ENCODE measurements at places on chromosomes 2 and 18.

GRCh38 chr2:162826921-162827320 lies 11.6 kb downstream of the KCNH7 start:
- no peak for DNase-seq

- peak; percentile 30 for DNase-seq
Observed at GRCh38 chr18:67260841-67261240, 255.7 kb downstream of the DSEL start.

- DNase-seq: no peak
Observed at GRCh38 chr2:12361506-12361905, 355.2 kb upstream of the TRIB2 start.

- peak; percentile 40 for DNase-seq
Observed at GRCh38 chr2:44135771-44136170, 32.9 kb upstream of the PPM1B start.

GRCh38 chr2:170030040-170030439 lies 147.9 kb upstream of the MYO3B start:
- no peak for DNase-seq

DNA sequence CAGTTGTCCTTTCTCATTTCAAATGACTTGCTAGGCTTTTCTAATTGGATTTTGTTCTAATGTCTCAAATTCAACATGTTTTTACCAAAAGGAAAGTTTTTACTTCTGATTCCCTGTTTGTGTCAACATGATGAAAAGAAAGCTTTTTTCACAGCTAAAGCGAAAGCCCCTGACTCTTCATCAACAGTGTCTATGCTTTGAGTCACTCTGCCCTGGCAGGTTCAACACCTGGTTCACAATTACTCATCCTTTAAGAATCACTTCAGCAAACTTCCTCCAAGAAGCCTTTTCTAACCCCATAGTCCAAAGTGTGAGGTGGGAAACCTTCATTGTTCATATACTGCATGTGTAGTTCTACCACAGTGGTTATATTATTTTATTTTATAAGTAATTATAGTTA lies 7.6 kb upstream of the DSG2 start:
- no peak for DNase-seq

DNA sequence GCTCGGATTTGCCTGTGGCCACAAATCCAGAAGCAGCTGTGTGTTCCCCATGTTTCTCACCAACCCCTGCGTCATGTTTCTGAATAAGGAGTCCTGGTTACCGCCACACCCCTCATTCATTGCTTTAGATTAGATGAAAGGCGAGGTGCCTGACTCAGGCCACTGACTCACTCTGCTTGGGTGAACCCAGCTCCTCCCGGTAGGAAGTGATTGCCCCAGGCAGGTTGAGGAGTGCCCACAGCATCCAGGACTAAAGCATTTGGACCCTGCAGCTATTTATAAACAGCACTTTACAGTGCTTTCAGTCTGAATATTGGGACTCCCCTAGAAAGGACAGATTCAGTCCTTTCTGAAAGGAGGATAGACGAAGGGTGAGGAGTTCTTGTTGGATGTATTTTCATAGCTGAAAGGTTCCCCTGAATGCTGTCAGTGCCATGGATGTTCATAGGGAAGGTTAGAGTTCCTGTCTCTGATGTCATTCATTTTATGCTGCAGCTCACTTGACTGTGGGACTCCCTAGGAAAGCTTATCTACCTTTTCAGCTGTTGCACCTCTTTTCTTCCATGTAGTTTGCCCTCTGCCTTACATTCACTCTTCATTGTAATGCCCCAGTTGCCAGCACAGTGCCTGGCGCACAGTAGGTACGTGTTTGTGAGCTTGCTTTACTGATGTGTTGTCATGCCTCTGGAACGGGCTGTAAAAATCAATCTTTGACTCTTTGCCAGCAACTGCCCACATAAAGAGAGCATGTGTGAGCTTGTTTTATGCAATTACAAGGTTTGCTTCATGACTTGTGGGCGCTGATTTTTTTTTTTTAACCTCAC lies 14.9 kb downstream of the ITGA6 start:
- peak; percentile 99 for DNase-seq

GRCh38 chr2:1070601-1071000 lies 120.0 kb downstream of the SNTG2 start:
- DNase-seq: no peak

All from HFFc6 (cell line).